Left renal pelvis (tissue), 4 donors: ENCODE measurements at places on chromosomes 2 and 18.

- no peak for DNase-seq
These were observed 239.5 kb downstream of the WDR7 start for GRCh38 chr18:56890632-56891031.

DNA sequence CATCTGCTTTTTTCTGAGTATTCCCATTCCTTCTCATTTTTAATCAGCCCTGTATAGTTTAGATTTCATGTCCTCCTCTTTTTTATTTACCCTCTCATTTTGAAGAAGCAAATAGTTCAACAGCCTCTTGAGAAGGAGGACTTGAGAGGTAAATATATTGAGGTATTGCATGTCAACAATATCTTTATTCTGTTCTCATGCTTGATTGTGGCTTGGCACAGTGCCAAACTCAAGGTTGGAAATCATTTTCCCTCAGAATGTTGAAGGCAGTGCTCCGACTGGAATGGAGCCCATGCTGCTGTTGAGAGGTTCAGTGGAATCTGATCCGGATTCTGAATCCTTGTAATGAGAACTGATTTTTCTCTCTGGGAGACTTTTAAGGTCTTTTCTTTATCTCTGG lies 31.0 kb upstream of the GALNT3 start:
- no peak for DNase-seq

DNA sequence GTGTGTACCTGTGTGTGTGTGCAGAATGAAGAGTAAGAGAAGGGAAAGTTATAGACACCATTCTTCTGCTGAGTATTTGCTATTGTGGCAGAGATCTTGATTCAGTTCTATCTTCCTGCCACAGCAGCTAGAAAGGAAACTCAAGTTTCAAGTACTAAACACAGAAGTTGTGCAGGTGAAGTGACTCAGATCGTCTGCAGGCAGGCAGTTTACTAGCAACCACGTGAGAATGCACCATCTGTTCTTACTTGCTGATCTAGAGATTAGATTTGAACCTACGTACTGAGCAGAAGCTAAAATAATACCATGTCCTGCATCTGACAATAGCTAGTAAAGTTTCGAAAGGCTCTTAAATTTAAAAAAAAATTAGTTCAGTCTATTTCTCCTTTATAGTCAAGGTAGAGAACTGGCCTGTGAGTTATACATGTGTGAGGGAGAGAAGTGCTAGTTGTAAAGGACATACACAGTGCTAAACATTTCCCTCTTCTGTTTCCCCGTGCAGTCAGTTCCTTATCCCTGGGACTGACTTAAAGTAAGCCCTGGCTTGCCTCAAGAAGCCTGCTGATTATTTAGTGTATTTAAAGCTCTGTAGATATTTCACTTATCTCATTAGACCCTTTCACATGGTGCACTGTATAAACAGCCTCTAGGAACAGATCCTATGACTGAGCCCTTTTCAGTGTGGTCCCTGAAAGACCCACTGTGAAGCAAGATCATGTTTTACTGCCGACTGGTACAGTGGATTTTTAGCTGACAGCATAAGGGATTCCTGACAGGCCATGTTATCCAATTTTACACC lies 45.0 kb downstream of the SLC38A11 start:
- no peak for DNase-seq

- DNase-seq: no peak
These were observed 23.7 kb downstream of the TMEM127 start for GRCh38 chr2:96241900-96242611.

DNA sequence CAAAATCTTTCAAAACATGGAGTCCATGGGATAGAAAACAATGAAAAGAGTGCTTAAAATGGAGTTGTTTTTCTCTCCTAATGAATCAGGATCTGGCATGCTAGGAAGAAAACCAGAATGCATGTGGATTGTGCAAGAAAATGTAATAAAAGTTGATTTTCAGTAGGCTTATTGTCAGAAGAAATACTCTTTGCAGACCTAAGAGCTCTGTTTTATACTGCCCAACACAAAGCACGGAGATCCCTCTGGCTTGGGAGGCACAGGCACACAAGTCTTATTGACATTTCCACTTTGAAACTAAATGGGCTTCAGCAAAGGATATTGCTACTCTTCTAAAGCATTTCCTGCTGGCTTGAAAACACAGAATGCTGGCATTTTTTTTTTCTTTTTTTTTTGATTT lies 15.5 kb upstream of the DAPL1 start:
- no peak for DNase-seq

DNA sequence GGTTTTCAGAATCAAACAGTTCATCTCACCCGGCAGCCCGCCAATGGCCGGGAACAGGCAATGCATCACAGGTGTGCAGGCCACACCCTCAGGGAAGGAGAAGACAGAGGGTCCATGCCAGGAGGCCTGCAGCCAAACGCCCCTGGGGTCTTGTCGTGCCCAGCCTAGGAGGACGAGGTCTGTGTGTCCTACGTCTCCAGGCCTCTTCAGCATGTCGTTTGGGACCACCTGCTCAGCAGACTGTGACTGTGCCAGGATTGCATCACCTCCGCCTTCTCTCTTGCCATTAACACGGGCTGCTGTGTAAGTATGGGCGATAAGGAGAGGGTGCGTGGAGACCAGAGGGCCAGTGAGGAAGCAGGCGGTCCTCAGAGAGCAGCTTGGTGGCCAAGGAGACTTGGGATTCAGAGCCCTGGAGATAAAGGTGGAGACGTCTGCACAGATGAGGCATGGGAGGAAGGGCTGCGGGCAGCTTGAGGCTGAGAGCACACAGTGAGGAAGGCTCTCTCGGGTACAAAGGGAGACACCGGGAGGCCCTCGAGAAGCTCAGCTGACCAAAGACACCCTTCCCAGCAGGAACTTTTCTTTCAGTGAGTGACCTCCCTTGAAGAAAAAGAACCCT lies 37.4 kb upstream of the KLHL29 start:
- no peak for DNase-seq

DNA sequence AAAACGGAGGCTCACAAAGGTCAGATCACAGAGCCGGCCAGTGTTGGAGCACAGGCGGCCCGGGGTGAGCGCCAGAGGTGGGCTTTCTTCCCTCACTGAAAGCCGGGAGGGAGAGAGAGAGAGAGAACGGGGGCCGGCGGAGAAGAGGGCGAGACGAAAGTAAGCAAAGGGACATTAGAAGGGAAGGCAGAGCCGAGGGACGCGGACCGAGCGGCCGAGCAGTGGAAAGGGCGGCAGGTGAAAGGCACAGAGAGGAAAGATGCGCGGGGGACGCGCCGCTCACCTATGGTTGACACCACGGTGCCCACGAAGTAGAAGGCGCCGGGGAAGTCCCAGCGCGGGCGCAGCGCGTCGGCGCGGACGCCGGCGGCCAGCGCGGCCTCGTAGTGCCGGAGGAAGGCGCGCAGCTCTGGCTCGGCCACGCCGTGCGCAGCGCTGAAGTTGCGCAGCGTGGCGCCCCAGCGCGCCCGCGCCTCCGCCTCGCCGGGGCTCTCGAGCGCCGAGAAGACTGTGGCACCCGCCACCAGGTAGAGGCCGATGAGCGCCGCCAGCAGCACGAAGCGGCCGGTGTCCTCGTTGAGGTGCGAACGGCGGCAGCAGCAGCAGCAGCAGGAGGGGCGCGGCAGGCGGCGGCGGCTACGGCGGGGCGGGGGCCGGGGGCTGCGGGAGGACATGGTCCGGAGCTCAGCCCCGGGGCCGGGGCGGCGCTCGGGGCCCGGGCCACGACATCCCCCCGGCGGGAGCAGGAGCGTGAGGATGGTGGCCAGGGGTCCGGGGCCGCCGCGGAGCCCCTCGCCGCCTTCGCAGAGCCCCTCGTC lies 166.9 kb downstream of the MSH2 start:
- no peak for DNase-seq

GRCh38 chr2:33115196-33115595 lies 168.4 kb downstream of the LTBP1 start:
- no peak for DNase-seq

- no peak for DNase-seq
These were observed 113.2 kb downstream of the PIGN start for GRCh38 chr18:62073461-62074281.
